Posterior vena cava (tissue), 2 donors: ENCODE measurements at places on chromosomes 3 and 15. TPM values are rescaled to one million over a fixed set of nuclear protein-coding genes. Genes with fewer than 3 reads are reported as not detected.

DNA sequence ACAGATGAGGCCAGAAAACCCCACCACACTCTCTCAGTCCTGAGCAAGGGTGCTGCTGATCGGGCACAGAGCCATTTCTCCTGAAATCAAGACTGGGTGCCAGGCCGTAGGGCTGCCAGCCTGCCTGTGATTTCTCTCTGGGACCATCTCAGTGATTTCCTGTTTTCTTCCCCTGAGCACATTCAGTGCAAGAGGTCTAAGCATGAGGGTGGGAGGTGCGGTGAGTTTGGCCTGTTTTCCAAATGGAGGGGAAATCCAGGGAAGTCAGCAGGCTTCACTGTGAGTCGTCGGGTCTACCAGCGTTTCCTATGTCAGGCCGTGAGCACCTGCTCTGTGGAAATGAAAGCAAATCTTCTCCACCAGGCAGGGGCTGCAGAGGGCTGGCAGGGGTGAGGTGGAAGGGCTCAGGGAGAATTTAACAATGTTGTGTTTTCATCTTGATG is 82.3 kb downstream of the ST6GAL1 start:
- DNase-seq = no peak

DNA sequence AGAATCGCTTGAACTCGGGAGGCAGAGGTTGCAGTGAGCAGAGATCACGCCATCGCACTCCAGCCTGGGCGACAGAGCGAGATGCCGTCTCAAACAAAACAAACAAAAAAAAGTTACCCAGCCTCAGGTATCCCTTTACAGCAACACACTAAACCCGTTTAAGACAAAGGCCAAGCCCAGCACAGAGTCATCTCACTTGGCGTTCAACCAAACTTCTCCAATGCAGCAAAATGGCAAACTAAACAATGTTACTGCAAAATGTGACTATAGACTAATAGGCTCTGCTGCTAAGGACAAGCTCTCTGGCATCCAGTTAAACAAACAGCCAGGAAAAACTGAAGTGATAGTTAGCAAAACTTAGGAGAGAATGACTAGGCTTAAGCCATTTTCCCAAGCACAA is 6.4 kb upstream of the FAM219B start:
- no peak for DNase-seq

DNA sequence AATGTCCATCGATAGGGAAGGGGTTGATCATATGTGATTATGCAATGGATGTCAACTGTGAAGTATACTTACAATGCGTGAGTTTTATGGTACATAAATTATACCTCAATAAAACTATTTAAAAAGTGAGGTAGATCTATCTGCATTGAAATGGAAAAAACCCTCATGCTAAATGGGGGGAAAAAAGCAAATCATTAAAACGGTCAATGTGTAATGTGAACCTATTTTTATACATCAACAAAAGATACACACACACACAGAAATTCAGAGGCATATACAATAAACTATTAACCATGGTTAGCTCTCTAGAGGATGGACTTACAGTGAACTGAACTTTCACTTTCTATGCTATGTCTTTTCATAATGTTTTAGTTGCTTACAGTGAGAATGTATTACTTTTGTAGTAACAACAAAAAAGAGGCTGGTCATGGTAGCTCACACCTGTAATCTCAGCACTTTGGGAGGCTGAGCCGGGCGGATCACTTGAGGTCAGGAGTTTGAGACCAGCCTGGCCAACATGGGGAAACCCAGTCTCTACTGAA is 23.1 kb downstream of the STIMATE start:
- DNase-seq = no peak

GRCh38 chr15:63476229-63476632 is 28.2 kb upstream of the USP3 start:
- DNase-seq = no peak

Gene PAQR9
- not detected for total RNA-seq

Gene PLSCR2
- not detected for total RNA-seq

DNA sequence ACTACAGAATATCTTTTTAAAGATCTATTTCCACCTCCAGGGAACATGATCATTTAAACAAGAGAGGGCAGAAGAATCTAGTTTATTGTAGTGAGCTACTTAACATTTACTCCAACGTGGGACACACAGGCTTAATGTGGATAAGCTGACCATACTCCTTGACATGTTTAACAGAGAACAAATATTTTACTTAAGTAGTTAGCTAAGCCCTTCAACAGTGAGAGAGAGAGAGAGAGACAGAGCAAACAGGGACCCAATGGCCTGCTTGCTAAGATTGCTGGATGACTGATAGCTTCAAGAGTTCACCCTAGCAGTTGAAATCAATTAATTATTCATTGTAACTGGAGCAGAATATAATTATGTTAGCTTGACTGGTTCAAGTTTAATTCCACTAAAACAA is 158.6 kb downstream of the ADAM10 start:
- DNase-seq = no peak

DNA sequence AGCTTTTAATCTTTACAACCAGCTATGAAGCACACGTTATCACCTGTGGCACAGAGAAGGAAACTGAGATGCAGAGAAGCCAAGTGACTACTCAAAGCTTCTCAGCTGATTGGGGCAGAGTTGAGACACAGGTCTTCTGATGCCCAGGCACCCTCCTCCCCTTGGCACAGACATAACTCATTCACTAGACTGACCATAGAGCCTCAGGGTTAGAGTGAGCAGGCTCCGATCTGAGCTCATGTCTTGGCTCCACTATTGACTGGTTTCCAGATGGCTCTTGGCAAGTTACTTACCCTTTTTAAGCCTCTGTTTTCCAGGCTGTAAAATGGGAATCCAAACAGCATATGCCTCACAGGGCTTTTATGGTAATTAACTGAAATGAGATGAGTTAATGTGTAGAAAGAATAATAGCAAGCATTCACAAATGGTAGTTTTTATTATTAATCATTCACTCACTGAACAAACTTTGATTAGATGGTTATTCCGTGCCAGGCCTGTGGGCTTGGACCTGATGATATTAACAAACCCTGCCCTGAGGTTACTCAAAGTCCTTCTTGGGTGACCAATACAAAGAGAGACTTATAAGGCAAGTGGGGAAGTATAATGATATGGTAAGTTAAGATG is 184.3 kb downstream of the ANXA2 start:
- DNase-seq = no peak

- no peak for DNase-seq
Measured at GRCh38 chr15:93121973-93122910, 33.2 kb upstream of the RGMA start.

DNA sequence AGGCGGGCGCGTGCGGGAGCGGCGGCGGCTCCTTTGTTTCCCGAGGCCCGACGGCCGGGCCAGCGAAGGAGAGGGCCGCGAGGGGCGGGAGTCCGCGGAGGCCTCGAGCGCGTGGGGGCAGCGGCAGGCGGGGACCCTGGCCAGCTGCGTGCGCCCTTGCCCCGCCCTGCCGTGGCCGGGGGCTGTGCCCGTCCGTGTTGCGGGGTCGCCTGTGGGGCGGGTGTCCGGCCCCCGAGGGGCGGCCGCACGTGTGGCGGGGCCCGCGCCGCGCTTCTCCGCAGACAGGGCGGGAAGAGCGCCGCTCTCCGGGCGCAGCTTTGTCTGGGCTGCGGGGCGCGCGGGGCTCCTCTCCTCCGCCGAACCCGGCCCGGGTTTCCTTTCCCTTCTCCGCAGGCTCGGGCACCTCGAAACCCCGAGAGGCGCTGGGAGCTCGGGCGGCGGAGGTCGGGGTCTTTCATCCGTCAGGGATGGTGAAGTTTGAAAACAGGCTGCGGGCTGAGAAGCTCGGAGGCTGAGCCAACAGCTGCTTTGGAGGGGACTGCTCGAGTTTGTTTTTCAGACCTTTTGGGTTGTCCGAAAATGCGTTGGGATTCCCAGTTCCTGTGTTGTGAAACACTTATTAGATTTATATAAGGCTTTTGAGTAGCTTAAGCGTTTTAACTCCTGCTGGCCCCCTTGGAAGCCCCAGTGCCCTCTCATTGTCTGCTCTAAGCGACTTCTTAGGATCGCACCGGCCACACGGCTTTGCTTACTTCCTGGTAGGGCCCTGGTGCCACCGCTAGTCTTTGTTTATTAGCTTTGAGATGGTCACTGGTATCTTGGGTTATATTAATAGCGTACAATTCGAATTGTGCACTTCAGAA is 817 bp downstream of the USP3 start:
- DNase-seq = peak; percentile 90

GRCh38 chr15:62071711-62072308 is 5.0 kb downstream of the C2CD4A start:
- DNase-seq = no peak

Gene MYEF2
- total RNA-seq = 16.5 TPM

Gene ELL3
- 2.2 TPM for total RNA-seq

Gene CAV3
- not detected for total RNA-seq

Gene DLEC1
- 0.51 TPM for total RNA-seq

DNA sequence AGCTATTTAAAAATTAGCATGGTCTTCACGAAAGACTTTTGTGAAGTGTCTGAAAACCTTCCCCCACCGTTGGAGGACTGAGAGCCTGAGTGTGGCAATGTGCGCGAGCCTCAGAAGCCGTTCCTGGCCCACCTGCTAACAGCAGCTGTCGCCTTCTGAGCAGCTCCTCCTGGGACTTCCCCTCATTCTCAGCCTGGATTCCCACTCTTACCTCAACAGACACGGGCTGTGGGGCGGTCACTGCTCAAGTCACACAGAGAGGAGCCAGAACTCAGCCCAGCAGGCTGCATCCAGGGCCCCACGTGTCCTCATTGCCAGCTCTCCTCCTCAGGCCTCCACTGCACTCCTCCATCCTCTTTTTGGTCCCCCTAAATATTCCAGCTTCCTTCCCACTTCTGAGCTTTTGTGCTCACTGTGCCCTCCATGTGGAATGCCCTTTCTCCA is 7.8 kb downstream of the DNASE1L3 start:
- DNase-seq = peak; percentile 67

Gene AADAC
- 0.14 TPM for total RNA-seq

Gene HTR3E
- not detected for total RNA-seq

GRCh38 chr3:71055257-71056001 is 528.1 kb downstream of the FOXP1 start:
- no peak for DNase-seq

DNA sequence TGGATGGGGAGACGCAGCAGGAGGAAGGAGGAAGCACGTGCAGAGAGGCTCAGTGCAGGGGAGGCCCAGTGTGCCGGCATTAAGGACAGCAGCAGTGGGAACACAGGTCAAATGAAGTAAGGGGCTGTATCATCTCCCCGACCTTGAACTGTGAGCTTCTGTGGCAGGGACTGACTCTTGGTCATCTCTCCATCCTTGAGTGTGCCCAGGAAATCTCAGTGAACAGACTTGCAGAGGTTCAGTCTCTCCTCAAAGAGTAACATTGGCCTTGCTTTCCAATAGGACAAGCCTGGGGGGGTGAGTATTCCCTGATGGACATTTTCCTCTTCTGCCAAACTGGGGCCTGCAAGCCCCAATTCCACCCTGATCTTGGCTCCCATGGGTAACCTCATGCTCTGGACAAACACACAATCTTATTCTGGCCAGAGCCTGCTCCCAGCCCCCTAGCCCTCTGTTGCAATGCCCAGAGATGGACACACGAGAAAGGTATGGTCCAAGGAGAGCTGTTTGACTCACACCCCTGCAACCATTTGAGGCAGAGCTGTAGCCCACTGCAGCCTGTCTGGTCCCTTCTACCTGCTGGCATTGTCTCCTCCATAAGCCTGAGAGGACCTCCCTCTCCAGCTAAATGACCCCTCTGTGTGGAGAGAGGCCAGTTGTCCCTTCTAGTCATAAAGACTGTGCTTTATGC is 50.9 kb downstream of the TLE3 start:
- peak; percentile 58 for DNase-seq

Gene C3orf85
- not detected for total RNA-seq

- DNase-seq = no peak
Measured at GRCh38 chr3:29397406-29397805, 116.5 kb downstream of the RBMS3 start.

Gene GOLGA8J
- total RNA-seq = not detected

DNA sequence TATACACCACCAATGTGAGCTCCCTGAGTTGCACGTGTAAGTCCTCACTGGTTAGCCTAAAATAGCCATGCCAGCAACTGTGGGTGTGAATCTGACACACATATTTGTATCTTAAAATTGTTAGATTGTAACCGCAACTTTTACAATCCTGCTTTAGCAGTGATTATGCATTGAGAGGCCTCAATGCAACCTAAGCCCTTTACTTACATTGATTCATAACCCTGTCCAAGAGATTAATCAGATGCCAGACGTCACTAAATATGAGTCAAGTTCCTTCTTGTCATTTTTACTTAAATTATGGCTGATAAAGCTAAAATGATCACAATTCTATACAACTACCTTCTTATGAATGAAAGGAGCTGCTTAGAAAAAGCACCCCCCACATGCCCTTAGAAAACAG is 46.9 kb downstream of the IL17RD start:
- no peak for DNase-seq

DNA sequence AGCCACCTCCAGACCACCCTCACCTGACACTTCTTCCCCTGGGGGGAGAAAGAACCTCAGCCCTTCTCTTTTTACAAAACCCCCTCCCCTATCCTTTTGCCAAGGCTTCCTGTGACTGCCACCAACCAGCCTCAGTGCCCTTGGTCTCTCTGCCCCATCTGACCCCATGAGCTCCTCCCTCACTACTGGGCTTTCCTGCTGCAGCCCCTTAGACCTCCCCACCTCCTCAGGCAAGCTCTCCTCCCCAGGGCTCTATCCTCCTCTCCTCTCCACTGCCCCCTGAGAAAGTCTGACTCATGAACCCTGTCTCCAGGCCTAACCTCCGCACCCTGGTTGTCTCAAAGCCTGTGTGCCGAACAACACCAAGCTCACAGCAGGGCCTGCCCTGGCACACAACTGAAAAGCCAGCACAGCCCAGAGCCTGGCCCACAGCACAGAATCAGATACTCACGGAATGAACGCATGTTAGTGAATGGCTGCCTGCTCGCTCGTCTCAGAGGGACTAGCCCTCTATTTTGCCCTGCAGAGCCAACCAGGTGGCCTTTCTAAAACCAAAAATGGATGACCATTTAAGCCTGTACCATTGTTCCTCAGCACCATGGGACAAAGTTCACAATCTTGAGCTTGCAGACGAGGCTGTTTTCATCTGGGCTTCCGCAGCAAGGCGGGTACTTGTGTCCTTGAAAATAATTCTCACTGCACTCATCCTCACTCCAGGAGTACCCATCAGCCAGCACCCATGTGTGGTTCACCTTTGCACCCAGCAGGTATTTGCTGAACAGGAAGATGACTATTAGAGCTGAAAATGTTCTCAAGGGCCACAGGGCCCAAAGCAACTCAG is 1.7 kb downstream of the CHDH start:
- DNase-seq = no peak

GRCh38 chr3:194488055-194488742 is 1.4 kb upstream of the ATP13A3 start:
- no peak for DNase-seq

Gene UQCRC1
- 135 TPM for total RNA-seq

DNA sequence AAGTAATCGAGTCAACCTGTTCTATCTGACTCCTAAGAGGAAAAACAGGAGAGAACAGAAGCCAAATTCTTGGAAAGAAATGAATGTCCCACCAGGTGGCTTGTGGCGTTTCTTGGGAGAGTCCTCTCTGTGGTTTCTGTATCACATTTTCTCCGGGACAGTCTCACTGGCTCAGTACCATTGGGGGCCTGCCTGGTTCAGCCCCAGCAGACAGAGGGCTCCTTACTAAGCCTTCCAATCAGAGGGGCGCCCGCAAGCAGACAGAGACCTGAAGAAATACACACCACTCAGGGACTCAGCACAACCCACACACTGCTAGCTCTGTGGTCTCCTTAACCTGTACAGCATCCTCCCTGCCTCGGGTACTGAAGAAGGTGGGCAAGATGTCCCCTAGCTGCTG is 302.1 kb downstream of the TLE3 start:
- no peak for DNase-seq

GRCh38 chr15:68677996-68678395 is 99.2 kb downstream of the CORO2B start:
- DNase-seq = no peak
